Left lobe of liver (tissue), 2 donors: ENCODE measurements at places on chromosomes 7 and 10. TPM values are rescaled to one million over a fixed set of nuclear protein-coding genes. Genes with fewer than 3 reads are reported as not detected.

GRCh38 chr10:78948621-78949030 is 120.1 kb upstream of the ZMIZ1 start:
- DNase-seq: no peak

DNA sequence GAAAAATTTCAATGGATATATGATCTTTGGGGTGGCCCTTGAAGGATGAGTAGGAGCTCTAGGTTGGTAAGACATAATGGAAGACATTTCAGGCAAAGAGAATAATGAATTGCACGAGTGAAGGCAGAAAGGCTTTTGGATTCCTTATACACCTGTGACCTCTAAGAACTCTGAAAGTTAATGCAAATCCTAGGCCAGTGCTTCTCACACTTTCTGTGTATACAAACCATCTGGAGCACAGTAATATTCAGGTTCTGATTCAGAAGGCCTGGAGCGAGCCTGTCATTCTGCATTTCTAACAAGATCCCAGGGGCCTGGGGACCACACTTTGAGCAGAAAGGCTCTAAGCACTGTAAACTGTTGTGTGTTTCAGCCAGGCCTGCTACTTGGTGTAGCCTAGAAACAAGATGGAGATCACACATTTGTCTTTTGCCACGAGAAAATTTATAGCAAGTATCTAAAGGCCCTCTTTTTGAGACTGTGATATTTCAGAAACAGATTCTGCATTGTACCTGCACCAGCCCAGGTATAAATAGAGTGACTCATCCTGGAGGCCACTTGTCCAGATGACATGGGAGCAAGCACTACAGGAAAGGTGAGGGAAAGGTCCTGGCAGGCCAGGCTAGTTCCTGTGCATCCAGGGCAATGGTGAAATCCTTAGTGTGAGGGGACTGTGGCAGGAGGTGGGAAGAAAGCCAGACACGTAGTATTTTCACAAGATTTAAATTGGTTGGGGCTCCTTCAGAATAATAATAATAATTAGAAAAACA is 24.4 kb downstream of the MRPS33 start:
- no peak for DNase-seq

DNA sequence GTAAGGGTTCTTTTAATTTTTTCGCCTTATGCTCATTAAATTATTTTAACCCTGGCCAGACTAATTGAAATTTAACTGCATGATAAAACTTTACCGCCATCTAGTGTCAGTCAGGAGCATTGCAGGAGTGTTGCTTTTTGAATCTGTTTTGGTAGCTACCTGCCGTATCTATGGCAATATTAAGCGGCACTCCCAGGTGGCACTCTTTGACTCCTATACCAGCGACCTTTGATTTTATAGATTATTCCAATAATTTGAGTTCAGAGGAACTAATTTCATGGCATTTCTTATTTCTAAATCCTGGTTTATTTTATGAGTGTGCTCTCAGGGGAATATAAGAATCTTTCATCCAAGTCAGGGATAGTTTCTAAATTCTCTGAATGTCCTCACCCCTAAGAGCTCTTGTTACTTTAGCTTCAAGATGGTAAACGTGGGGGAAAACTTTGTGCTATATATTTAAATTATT is 198.9 kb downstream of the REEP3 start:
- no peak for DNase-seq

DNA sequence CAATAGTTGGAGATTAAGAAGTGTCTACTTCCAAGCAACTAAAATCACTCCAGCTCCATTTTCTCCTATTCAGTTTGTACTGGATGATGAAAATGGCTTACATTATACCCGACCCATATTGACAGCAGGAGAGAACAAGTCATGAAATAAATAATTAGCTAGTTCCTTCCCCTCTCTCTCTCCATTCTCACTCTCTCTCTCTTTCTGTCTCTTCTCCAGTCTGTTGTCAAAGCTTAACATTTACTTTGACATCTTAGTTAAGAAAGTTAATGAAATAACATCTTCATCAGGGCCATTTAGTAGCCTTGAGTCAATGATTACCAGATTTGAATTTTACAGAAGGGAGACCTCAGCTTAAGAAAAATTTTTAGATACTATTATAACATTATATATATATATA is 138.5 kb downstream of the ARID5B start:
- no peak for DNase-seq

Gene AGR3
- 0.28 TPM for total RNA-seq

Gene LRIT1
- not detected for total RNA-seq

DNA sequence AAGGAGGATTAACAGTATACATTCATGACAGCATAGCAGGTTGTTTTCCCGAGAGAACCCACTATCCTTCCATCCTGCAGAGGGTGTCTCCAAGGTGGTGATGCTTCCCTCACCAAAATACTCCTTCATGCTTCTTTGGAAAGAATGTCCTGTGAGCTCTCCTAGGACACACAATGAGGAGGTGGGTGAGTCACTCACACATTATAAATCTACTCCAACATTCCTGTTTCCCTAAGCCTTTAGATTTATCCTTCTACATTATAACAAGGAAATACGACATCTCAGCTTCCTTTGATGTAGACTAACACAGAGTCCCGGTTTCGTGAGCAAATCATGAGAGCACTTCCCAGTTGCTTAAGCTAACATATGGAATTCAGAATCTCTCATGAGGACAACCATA is 689.7 kb upstream of the CELF2 start:
- DNase-seq: no peak

DNA sequence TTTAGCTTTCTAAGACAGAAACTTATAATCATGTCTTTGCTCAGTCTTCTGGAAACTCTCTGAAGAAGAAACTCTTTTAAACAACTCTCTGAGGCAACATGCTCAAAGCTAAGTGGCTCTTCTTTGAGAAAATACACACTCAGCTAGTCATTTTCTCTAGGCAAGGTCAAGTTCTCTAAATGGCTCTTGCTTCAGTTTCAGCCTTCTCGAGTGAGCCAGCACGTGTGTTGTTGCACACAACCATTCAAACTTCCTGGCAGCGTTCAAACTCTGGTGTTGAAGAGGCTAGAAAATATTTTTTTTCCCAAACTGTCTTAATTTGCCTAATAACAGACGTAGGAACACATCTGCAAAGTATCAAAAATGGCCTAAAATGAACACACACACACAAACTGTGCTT is 129.1 kb downstream of the THSD7A start:
- no peak for DNase-seq

GRCh38 chr7:74455291-74455804 is 1.6 kb downstream of the GTF2IRD1 start:
- DNase-seq: peak; percentile 82

Gene CLEC2L
- not detected for total RNA-seq

Gene LRRD1
- total RNA-seq: not detected

DNA sequence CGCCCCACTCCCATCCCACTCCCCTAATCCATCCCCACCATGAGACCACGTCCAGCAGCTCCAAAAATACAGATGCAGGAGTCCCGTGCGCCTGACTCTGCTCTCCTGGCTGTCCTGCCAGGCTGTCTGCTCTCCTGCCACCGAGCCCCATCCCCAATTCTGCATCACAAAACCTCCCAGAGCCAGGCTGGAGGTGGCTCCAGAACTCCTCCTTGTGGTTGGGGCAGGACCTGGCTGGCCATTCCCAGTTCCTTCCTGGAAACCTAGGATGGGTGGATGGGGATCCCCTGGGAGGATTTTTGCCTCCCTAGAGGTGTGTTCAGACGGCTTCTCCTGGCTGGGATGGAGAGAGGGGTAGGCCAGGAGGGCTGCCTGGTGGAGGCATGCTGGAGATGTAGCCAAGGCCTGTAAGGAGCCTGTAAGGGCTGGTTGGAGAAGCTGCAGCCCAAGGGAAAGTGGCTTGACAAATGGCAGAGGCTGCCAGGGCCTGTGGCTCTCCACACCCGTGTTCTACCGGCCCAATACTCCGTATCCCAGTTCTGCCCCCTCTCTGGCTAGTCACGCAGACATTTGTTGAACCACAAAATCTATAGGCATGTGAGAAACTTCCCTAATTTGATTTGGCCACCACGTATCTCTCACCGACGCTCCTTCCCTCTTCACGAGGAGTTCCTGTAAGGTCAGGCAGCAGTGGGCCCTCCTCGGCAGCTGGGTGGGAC is 99.3 kb downstream of the ARHGAP22 start:
- DNase-seq: peak; percentile 34

Gene TUBAL3
- not detected for total RNA-seq

Gene ZPBP
- not detected for total RNA-seq

GRCh38 chr7:121608785-121609184 is 212.7 kb upstream of the FAM3C start:
- no peak for DNase-seq

DNA sequence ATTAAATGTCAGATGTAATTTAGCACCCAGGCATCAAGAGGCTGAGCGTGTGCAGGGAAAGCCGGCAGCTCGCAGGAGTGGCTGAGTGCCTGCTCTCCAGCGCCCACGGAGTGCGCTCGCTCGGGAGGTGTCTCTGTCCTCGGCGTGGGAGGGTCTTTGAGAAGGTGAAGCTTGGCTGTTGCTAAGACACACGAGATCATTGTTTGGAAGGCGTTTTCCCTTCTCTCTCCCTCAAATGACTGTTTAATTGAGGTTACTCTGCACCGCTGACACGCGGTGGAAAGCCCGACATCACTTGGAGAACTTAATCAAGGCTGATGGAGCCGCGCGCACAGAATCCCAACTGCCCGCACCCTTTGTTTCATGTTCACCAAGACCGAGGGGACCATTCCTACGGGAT is 414.6 kb downstream of the DNAJB6 start:
- DNase-seq: no peak

- DNase-seq: no peak
Observed at GRCh38 chr10:91010952-91011351, 90.1 kb upstream of the ANKRD1 start.

Gene XRCC2
- 0.18 TPM for total RNA-seq

Gene ODAD2
- 0.28 TPM for total RNA-seq

DNA sequence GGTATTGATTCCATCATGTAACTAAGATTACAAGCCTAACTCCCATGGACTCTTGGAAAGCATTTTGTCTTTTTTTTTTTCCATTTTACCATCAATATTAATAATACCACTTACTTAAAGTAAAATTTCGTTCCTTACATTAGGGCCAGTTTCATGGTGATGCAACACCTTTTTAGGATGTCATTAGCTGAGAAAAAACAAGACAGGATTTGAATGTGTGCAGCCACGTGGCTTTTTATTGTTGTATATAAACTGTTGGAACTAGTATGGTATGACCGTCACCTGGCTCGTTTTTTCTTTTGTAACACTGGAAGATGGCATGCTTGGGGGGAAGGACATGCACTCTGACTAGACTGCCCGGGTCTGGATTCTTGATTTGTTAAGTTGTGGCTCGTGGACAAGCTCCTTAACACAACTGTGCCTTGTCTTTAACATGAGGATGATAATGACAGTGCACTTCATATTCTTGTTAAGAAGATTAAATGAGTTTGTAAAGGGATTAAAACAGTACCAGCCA is 42.1 kb downstream of the ARHGAP21 start:
- no peak for DNase-seq

Gene GIMAP1
- 1.4 TPM for total RNA-seq

DNA sequence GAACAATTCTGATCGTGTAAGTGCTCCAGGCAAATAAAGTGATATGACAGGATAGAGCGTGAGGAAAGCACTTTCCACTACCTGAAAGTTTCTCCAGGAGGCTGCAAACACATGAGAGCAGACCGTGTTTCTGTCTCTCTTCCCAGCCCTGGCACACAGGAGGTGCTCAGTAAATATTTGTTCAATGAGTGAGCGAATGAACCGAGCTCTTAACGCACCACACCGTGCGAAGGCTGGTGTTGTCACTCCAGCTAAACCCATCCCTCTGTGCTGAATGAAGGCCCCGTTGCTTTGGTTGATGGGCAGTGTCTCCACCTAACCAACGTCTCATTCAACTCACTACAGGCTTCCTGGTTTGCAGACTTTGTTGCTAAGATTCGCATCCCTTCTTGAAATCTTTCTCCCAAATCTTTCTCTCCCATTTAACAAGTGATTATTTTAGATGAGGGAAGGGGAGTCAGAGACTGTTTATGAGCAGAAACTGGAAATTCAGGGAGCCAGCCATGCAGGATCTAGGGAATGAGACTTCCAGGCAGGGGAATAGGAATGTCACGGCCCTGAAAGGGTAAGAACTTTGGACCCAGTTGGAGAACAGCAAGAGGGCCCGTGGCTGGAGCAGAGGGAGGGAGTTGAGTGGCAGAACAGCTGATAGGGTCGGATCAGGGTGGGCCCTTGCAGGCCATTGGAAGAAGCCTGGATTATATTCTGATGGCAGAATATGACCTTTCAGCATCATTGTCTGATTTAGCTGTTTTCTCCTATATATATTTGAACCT is 282.6 kb downstream of the CAMK1D start:
- peak; percentile 77 for DNase-seq

Gene KLLN
- total RNA-seq: 0.68 TPM

GRCh38 chr7:132255115-132255797 is 321.0 kb downstream of the PLXNA4 start:
- no peak for DNase-seq

Gene THNSL1
- total RNA-seq: 9.2 TPM

DNA sequence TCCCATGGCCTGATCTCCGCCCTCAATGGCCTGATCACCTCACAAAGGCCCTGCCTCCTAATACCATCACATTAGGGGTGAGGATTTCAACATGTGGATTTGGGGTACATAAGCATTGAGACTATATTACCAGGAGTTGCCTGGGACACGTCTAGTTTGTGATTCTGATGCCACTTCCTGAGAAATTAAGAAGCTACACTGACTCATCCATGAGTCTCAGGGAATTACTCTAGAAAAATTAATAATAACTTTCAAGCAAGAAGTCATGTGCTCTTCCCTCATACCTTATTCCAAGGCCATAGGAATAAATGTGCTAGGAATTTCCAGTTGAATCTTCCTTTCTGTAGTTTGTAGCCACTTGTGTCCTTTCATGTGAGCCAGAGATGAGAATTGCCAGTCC is 519.3 kb upstream of the MKI67 start:
- DNase-seq: no peak

- no peak for DNase-seq
Observed at GRCh38 chr10:23291551-23292334, 52.9 kb downstream of the C10orf67 start.

Gene PALS2
- total RNA-seq: 14.9 TPM

Gene NXPH1
- not detected for total RNA-seq

Gene DGKB
- total RNA-seq: 0.33 TPM

DNA sequence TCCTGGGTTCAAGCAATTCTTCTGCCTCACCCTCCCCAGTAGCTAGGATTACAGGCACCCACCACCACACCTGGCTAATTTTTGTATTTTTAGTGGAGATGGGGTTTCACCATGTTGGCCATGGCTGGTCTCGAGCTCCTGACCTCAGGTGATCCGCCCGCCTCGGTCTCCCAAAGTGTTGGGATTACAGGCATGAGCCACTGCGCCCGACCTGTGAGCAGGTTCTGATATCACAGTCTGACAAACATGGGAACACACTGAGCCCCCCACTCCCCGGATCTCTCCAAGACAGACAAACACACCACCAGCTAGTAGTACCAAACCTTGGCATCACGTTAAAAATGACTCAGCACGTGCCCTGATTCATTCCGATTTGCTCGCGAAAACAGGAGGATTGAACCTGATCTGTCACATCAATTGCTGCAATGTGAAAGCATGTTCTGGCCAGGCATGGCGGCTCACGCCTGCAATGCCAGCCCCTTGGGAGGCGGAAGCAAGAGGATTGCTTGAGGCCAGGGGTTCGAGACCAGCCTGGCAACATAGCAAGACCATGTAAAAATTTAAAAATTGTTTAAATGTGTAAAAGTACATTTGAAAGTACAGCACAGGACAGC is 106.5 kb downstream of the SMURF1 start:
- DNase-seq: no peak

Gene EBF3
- not detected for total RNA-seq
